NCI-H2081 (cell line): ENCODE measurements at places on chromosomes 3 and 15.
A peak's percentile ranks its signal among the peaks of the same experiment; 100 is the strongest.

- no peak for DNase-seq
Measured at GRCh38 chr3:125147491-125147820, 65.1 kb downstream of the SLC12A8 start.

DNA sequence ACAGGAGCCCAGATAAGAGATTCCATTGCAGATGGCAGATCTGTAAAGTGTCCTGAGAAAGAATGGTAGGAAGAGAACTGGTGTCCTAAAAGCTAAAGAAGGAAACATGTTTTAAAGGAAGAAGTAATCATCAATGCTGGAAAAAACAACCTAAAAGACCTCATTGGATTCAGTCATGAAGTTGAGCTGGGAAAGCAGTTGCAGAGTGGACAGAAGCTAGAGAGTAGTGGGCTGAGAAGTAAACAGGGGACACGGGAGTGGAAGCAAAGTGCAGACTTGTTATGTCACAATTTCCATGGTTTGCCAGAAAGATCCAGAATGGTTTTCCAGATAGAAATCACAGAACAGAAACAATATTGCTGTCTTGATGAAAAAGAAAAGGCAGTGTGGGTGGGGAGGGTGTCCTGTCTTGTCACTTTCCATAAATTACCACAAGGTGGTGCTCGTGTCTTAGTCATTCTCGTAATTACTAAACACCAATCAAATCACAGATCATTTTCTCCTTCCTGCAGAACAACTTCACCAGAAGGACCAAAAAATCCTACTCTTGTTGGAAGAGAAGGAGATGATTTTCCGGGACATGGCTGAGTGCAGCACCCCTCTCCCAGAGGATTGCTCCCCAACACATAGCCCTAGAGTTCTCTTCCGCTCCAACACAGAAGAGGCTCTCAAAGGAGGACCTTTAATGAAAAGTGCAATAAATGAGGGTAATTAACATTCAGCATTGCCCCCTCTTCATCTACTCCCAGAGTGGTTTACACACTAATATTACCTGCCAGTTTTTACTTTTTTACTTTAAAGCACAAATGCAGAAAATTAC is 64.5 kb downstream of the KLHL25 start:
- DNase-seq = peak; percentile 71

GRCh38 chr15:57500979-57501576 is 90.6 kb upstream of the MYZAP start:
- no peak for DNase-seq

- DNase-seq = no peak
Measured at GRCh38 chr3:149342413-149343380, 9.3 kb upstream of the TM4SF18 start.

- no peak for DNase-seq
Measured at GRCh38 chr15:81529481-81529880, 155.5 kb upstream of the TMC3 start.
